Activated naive CD4-positive, alpha-beta T cell treated with anti-CD3 and anti-CD28 coated beads, Interleukin-2, amount 10 ng/mL, durations not matched to agents 7 days and 5 days (primary cell): ENCODE measurements at places on chromosomes 12 and 14.

GRCh38 chr12:128091101-128091720 lies 175.8 kb upstream of the TMEM132C start:
- no peak overlapping the region for H3K27ac ChIP-seq
- H3K27me3 ChIP-seq, result no peaks in the 10 kb centered on the region
- no peak for DNase-seq
- H3K36me3 ChIP-seq, result no peaks in the 10 kb centered on the region
- H3K4me3 ChIP-seq, result no peak overlapping the region
- no peaks in the 10 kb centered on the region for H3K4me1 ChIP-seq

DNA sequence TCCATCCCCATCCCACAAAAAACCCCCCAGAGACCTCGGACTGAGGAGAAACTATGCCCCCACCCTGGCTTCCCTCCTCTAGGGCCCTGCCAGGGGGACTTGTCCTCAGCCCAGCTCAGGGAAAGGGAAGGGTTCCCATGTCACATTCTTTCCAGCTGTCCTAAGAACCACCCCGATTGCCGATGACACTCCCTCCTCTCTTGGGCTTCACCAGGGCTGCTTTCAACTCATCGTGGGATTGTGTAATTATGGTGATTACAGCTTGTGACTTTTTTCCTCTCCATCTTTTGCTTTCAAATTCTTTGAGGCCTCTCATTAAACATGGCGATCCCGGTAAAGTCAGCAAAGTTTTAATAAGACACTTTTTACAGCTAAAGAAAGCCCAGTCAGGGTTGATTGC lies 344.0 kb downstream of the DPF3 start:
- no peak overlapping the region for H3K4me3 ChIP-seq
- peaks cover 93% of the 10 kb centered on the region for H3K27me3 ChIP-seq
- H3K27ac ChIP-seq, result no peak overlapping the region
- H3K4me1 ChIP-seq, result peaks cover 33% of the 10 kb centered on the region
- no peak for DNase-seq
- no peaks in the 10 kb centered on the region for H3K36me3 ChIP-seq

DNA sequence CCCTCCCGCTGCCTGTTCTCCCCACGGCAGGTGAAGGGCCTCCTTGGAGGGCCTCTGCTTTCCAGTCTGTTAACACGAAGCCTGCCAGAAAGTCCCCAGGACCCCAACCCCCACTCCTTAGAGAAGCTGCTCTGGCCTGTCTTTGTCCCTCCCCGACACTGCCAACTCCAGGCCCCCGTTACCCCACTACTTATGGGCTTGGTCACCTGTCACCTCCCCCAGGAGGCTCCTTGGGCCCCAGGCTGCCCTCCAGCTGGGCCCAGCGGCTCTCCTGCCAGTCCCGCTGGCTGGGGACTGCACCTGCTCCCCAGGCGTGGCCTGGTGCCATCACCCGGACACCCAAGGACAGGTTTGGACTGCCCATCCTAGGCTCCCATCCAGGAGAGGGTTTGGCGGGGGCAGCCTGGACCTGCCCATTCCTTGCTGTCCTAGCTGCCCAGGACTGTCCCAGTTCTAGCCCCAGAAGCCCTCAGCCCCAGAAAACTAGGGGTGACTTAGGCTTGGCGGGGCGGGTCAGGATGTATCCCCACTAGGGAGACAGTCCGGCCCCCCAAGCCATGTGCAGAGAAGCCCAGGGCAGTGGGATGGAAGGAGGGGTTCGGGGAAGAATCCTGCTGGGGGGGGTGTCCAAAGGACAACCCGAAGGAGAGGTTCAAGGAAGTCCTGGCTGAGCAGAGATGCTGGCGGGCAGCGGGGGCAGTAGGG lies 155.7 kb upstream of the C14orf180 start:
- no peaks in the 10 kb centered on the region for H3K36me3 ChIP-seq
- peaks cover 7% of the 10 kb centered on the region for H3K27me3 ChIP-seq
- DNase-seq, result no peak
- H3K4me1 ChIP-seq, result no peaks in the 10 kb centered on the region
- no peak overlapping the region for H3K4me3 ChIP-seq
- no peak overlapping the region for H3K27ac ChIP-seq

DNA sequence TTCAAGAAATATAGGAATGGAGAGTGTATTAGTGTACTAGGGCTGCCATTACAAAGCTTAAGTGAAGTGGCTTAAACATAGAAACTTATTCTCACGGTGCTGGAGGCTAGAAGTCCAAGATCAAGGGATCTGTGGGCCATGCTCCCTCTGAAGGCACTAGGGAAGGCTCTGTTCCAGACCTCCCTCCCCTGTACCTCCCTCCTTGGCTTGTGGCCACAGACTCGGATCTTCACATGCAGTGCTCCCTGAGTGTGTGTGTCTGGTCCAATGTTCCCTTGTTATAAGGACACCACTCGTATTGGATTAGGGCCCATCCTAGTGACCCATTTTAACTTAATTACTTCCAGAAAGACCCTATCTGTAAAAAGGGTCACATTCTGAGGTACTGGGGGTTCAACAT lies 225.6 kb downstream of the VRK1 start:
- H3K27me3 ChIP-seq, result peaks cover 18% of the 10 kb centered on the region
- no peaks in the 10 kb centered on the region for H3K36me3 ChIP-seq
- H3K4me1 ChIP-seq, result peaks cover 4% of the 10 kb centered on the region
- H3K4me3 ChIP-seq, result no peak overlapping the region
- H3K27ac ChIP-seq, result no peak overlapping the region

DNA sequence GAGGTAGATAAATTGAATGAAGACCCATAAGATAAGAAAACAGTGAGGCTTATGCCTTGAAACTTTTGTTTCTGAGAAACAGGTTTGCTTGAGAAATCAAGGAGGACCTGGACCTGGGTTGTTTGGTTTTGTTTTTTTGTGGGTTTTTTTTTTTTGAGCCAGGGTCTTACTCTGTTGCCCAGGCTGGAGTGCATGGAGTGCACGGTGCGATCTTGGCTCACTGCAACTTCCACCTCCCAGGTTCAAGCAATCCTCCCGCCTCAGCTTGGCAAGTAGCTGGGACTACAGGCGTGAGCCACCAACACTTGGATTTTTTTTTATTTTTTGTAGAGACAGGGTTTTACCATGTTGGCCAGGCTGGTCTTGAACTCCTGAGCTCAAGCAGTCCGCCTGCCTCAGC lies 9.0 kb upstream of the PPTC7 start:
- H3K36me3 ChIP-seq, result peaks cover 3% of the 10 kb centered on the region
- DNase-seq, result no peak

DNA sequence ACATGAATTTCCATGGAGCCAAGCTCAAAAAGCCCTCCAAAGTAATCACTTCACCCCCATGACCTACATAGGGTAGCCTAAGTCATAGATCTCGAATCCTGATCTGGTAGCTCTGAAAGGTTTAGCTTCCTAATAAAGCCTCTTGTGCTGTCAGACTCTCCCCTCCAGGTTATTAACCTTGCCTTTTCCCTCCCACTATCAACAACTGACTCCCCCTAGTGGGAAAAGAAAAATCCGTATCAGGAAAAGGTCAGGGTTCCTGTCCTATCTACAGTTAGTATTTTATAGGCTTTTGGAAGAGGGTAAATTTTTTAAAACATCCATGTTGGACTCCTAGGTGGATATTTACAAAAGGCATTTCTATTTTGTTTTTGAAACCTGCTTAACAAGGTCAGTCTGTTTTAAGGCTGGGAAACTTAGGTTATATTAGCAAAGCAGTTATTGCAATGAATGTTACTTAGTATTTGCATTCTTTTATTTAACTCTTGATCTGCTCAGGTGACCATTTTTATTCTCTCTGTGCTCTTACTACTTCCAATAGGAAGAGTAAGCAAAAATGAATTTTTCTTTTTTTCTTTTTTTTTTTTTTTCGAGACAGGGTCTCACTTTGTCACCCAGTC lies 8.0 kb downstream of the YY1 start:
- H3K4me1 ChIP-seq, result peaks cover 69% of the 10 kb centered on the region
- no peaks in the 10 kb centered on the region for H3K27me3 ChIP-seq
- peaks cover 24% of the 10 kb centered on the region for H3K36me3 ChIP-seq
- no peak overlapping the region for H3K4me3 ChIP-seq
- H3K27ac ChIP-seq, result peak overlapping the region; percentile 64
- DNase-seq, result no peak

- no peaks in the 10 kb centered on the region for H3K4me1 ChIP-seq
- no peak overlapping the region for H3K4me3 ChIP-seq
- no peak overlapping the region for H3K27ac ChIP-seq
- no peaks in the 10 kb centered on the region for H3K36me3 ChIP-seq
These were observed 51.2 kb downstream of the ARMH4 start for GRCh38 chr14:58100735-58101368.

- no peak for DNase-seq
- H3K4me1 ChIP-seq, result no peaks in the 10 kb centered on the region
- H3K27ac ChIP-seq, result no peak overlapping the region
These were observed 52.7 kb downstream of the CYP46A1 start for GRCh38 chr14:99736603-99737371.

DNA sequence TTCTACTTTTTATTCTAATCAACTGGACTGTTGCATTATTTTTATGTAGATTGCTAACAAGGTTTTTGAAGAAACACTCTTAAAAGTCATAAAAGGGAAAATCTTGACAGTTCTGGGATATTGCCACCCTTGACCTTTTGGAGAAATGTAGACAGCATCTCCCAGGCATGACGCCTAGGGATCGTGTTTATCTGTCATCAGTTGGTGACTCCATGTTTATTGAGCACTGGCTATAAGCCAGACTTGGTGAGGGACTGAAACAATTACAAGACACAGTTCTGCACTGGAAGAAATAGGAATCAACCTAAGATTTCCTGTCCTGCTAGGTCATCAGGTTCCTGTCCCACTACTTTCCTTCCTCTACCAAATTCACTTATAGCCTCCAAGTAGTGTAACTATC lies 34.5 kb downstream of the HMGA2 start:
- no peak overlapping the region for H3K27ac ChIP-seq
- no peaks in the 10 kb centered on the region for H3K4me1 ChIP-seq
- H3K4me3 ChIP-seq, result no peak overlapping the region
- no peak for DNase-seq
- H3K36me3 ChIP-seq, result no peaks in the 10 kb centered on the region

DNA sequence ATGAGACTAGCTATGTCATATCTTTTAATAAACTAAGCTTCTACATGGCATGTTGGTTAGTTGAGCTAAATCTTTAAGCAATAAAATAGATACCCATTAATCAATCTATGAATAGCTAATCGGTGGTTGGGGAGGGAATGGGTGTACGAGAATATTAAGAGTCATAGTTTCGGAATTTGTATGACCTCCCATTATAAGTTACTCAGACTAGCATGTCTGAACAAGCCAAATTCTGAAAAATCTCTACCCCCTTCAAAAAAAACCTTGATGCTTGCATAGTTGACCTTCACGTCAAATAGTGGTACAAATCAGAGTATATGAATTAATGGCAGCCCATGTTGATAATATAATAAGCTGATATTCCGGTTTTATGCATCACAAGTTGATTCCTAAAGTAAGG lies 60.0 kb downstream of the PLEKHG7 start:
- peaks cover 4% of the 10 kb centered on the region for H3K4me1 ChIP-seq
- H3K36me3 ChIP-seq, result no peaks in the 10 kb centered on the region
- H3K4me3 ChIP-seq, result no peak overlapping the region
- no peak overlapping the region for H3K27ac ChIP-seq

- peaks cover 3% of the 10 kb centered on the region for H3K4me1 ChIP-seq
- no peaks in the 10 kb centered on the region for H3K27me3 ChIP-seq
- H3K4me3 ChIP-seq, result no peak overlapping the region
- no peak overlapping the region for H3K27ac ChIP-seq
- no peaks in the 10 kb centered on the region for H3K36me3 ChIP-seq
- no peak for DNase-seq
These were observed 56.6 kb downstream of the EID3 start for GRCh38 chr12:104360157-104360556.

DNA sequence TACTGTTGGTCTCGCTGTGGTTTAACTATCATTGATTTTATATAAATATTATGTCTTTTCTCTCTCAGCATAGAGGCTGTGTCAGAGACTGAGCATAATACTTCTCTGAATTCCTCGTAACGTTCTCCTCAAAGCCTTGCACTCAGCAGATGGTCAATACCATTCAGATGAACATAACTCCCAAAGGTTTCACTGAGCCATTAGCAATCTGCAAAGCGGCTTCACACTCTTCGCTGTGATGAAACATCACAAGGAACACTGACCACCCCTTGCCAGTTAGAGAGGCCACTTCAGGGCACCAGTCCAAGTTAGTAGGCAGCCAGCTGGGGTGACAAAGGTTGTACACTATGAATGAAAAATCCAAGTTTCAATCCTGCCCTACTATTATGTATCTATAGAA lies 30.1 kb upstream of the STON2 start:
- peaks cover 53% of the 10 kb centered on the region for H3K27me3 ChIP-seq
- H3K4me3 ChIP-seq, result no peak overlapping the region

DNA sequence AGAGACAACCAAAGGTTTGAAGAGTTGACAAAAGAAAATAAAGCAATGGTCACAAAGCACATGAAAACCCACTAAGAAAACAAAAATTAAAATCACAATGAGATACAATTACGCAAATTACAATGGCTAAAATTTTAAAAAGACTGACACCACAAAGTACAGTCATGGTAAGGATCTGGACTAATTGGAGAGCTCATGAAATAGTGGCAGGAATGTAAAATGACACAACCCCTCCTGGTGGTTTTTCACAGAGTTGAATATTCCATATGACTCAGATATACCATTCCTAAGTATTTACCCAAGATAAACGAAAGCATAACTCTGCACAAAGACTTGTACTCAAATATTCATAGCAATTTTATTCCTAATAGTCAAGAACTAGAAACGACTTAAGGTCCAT lies 65.9 kb downstream of the NOVA1 start:
- H3K27me3 ChIP-seq, result no peaks in the 10 kb centered on the region
- H3K36me3 ChIP-seq, result no peaks in the 10 kb centered on the region
- H3K4me3 ChIP-seq, result no peak overlapping the region
- H3K4me1 ChIP-seq, result no peaks in the 10 kb centered on the region
- H3K27ac ChIP-seq, result no peak overlapping the region
- no peak for DNase-seq

DNA sequence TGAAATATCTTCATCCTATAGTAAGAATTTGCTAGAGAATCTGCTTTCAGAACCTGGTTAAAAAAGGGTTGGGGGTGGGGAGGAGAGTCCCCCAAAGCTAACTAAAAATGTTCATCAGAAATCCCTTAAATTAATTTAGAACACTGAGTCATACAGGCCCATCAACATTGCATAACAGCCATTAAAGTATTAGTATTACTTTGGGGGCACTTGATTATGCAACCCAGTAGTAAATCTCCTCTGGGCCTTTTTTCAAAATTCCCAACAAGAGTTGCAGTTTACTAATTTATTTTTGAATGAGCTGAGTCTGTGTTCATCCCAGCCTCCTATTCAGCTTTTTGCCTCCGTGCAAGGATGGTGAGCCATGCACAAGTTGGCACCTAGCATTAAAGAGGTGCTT lies 8.8 kb upstream of the SLC24A4 start:
- no peak overlapping the region for H3K27ac ChIP-seq
- H3K36me3 ChIP-seq, result no peaks in the 10 kb centered on the region
- no peak for DNase-seq
- peaks cover 29% of the 10 kb centered on the region for H3K27me3 ChIP-seq

GRCh38 chr14:64800000-64800399 lies 79.7 kb downstream of the SPTB start:
- H3K27me3 ChIP-seq, result peaks cover 29% of the 10 kb centered on the region
- no peaks in the 10 kb centered on the region for H3K36me3 ChIP-seq
- no peaks in the 10 kb centered on the region for H3K4me1 ChIP-seq
- no peak overlapping the region for H3K4me3 ChIP-seq
- H3K27ac ChIP-seq, result no peak overlapping the region
